ENCODE measurements at places on chromosomes 6 and 20. TPM values are rescaled to one million over a fixed set of nuclear protein-coding genes. Genes with fewer than 3 reads are reported as not detected.

MCM8 gene
- 4.7 TPM for total RNA-seq

RAET1L gene
- total RNA-seq: not detected

HFE gene
- 19.0 TPM for total RNA-seq

SSTR4 gene
- not detected for total RNA-seq

BPIFB1 gene
- total RNA-seq: not detected

B3GALT4 gene
- total RNA-seq: 2.3 TPM

CTCFL gene
- total RNA-seq: not detected

LST1 gene
- not detected for total RNA-seq

OR12D3 gene
- total RNA-seq: not detected

EYS gene
- not detected for total RNA-seq

ZSCAN23 gene
- total RNA-seq: 0.36 TPM

NNAT gene
- total RNA-seq: 0.32 TPM

DEFB124 gene
- total RNA-seq: not detected

C20orf173 gene
- total RNA-seq: not detected

SERAC1 gene
- 6.2 TPM for total RNA-seq

PRND gene
- 0.81 TPM for total RNA-seq

WFDC5 gene
- not detected for total RNA-seq

HECA gene
- total RNA-seq: 13.5 TPM

PRL gene
- not detected for total RNA-seq

RIMS1 gene
- not detected for total RNA-seq

BPIFB4 gene
- not detected for total RNA-seq

AKAP12 gene
- 89.6 TPM for total RNA-seq

TLDC2 gene
- not detected for total RNA-seq

CNR1 gene
- total RNA-seq: 3.2 TPM

BHLHE23 gene
- not detected for total RNA-seq

STX11 gene
- 2.7 TPM for total RNA-seq

GMPR gene
- 2.6 TPM for total RNA-seq

LAMA4 gene
- total RNA-seq: 172 TPM

VTA1 gene
- total RNA-seq: 41.2 TPM

TFAP2B gene
- total RNA-seq: not detected

CPXM1 gene
- 0.97 TPM for total RNA-seq

TNFRSF6B gene
- 1.8 TPM for total RNA-seq

ZSCAN12 gene
- 2.0 TPM for total RNA-seq

FAXC gene
- total RNA-seq: not detected

DLL1 gene
- 0.16 TPM for total RNA-seq

TUBB2B gene
- 6.3 TPM for total RNA-seq

All from cardiac atrium fibroblast (primary cell).